ENCODE measurements at places on chromosomes 4 and X.
A peak's percentile ranks its signal among the peaks of the same experiment; 100 is the strongest.

DNA sequence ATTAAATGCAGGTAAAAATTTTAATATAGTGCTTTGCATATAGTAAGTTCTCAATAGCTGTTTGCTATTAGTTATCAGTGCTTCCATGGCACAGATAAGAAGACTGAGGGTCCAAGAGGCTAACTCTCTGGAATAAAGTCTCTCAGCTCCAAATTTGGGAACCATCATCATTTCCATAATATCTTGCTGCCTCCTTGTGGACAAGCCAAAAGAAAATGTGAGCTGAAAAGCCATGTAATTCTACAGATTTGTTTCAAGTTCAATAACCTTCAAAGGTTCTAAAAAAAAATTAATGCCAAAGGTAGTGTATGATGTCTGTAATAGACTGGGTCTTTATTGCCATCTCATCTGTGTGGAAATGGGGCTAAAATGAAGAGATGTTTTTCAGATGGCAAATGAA is 136.9 kb upstream of the VCX start:
- peak; percentile 8 for DNase-seq

- no peak for DNase-seq
Observed at GRCh38 chr4:168683595-168683994, 186.7 kb downstream of the PALLD start.

DNA sequence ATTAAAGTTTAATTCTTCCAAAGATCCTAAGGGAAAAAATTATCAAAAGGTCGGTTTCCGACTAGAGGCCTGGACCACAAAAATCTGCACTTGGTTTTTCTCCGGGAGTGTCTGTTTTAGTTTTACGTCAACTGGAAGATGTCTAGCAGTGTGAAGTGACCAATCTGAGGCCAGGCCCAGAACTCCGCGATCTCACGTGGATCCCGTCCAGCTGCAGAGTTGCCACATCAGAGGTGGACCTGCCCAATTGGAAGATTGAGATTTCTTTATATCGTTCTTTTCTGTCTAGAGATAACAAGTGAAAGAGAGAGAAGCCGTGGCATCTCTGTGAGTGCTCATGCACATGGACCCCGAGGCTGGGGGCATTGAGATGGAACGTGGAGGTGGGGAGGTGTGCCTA is 115.8 kb downstream of the AFF1 start:
- DNase-seq = no peak

DNA sequence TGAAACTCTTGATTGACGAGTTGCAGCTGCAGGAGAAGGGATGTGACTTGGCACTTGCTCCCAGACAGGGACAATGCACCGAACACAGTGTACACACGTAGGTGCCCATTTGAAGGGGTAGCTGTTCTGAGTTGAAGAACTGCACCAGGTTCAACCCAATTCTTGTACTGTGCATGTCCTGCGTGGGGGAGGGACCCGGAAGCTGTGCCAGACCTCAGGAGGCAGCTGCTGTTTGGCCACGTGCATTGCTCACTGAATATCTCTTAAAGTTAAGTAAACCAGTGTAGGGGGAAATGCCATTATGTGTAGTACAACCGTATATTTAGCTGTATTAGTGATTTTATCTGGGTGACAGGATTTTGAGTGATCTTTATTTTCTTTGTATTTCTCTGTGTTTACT is 12.0 kb upstream of the RBBP7 start:
- DNase-seq = peak; percentile 27

- peak; percentile 11 for DNase-seq
Observed at GRCh38 chr4:99504804-99505502, 5.9 kb upstream of the C4orf17 start.

DNA sequence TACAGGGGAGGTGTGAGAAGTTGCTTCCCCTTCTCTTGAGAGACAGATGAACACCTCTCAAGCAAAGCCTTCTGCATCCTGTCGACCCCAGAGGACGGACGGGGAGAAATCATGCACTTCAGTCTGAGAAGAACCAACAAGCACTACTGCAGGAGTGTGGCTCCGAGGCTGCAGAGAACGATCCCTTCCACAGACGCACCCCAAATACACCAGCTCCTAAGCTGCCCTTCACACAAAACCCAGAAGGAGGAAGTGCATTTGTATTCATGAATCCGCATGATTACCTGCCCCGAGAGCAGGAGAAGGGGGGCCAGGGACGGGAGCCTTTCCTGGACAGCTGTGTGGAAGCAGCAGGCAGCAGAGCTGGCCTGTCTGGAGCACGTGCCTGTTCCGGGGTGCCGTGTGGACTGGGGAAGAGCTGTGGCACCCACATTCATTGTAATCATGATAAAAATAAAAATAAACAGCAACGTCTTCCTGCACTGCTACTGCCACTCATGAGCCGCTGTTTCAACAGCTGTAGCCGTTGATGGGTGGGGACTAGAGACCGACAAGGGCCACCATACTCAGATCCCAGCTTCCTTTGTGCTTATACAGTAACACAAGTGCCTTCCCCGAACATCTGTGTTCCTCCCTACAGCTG is 42.9 kb downstream of the ACSL1 start:
- no peak for DNase-seq

DNA sequence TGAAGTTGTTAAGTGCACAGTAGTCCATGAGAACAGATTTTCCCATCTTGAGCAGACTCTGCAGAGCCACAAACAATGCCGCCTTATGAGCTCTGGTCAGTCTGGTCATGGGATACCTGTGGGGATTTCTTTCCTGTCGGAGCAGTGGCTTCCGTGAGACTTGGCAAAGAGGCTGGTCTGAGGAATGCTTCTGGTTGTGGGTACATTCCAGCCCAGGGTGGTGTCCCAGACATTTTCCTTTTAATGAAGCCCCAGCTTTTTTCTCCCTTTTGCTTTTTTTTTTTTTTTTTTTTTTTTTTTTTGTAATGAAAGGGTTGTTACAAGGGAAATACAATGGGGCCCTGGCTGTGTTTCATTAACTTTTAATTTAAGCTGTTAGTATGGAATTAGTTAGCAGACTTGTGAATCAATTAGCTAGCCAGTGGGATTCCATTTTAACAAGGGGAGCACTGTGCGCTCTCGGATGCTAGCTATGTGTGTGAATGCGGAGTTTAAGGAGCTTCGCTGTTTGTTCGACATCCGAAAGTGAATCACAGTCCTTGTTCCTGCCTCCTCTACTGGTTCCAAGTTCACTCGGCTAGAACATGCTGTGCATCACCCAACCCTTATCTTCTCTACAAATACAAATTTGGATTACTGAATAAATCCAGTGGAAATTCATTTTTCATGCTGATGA is 225.1 kb downstream of the CBR4 start:
- no peak for DNase-seq

- peak; percentile 46 for DNase-seq
Observed at GRCh38 chrX:46408553-46409407, 136.4 kb downstream of the ZNF674 start.

GRCh38 chrX:98203800-98204199 is 1320.1 kb downstream of the RPA4 start:
- no peak for DNase-seq

- DNase-seq = no peak
Observed at GRCh38 chr4:2451036-2451520, 17.8 kb upstream of the RNF4 start.

- no peak for DNase-seq
Observed at GRCh38 chrX:118496763-118497079, 1.1 kb downstream of the DOCK11 start.

DNA sequence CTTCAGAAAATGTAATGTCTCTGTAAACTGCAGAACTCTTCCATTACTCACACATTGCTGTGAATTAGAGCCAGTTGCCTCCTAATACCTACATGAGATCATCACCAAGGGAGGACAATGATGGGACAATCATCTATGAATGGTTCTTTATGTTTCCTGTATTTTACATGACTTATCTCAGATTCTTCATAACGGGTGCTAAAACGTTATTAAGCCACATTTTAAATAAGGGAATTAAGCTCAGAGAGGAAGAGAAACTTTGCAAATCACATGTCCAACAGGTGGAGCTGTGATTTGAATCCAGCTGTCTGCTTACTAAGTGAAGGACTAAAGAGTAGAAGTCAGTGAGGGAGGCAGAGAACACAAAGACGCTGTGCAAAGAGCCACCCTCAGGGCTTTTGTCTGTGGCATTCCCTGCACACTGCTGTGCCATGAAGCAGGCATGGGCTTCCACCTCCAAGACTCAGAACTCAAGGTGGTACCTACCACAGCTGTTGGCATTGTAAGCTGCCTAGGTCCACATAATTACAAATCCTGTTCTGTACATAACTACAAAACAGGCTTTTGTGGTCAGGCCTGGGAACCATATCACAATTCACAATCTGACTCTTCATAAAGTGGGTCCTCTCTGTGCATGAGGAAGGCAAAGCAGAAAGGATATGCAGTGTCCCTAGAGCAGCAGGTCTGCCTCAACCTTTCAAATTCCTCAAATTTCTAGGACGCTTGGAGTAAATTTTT is 12.8 kb downstream of the TBC1D9 start:
- peak; percentile 42 for DNase-seq

DNA sequence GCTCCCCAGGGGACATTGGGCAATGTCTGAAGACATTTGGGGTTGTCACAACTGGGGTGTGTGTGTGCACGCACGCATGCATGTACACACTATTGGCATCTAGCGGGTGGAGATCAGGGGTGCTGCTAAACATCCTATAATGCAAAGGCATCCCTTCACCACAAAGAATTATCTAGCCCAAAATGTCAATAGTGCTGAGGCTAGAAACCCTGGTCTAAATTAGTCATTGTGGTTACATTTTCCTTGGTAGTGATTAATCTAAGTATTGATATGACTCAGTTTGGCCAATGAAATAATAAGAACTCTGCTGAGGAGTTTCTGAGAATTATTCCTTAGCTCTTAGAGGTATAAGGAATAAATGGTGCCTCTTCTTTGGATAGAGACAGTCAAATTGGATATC is 200.2 kb downstream of the CLCN4 start:
- DNase-seq = no peak

DNA sequence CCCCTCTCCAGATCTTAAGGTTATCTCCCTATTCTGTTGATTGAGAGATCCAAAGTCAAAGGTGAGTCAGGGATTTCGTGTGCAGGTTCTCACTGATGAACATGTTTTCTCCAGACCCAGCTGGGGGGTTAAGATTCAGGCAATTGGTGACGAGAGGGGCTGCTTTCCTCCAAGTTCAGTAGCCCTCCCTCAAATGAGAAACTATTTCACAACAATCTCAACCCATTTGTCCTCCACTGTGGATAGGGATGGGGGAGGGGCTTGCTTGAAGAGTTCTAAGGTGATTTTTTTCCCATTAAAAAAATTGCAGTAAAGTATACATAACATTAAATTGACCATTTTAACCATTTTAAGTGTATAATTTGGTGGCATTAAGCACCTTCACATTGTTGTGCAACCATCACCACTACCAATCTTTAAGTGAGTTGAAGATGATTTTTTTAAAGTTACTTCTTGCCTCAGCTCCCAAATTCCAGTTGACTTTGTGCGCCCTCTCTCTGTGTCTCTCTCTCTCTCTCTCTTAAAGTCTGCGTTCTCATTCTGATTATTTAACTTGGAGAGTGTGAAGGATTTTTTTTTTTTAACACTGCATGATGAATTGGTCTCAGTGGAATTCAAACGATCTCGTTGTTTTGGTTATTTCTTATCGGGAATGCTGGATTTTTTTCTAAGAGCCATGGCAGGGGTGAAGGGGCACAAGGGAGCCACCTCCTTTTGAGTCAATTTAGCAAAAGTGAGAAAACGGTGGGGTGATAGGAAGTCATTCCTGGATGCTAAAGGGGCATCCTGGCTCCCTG is 175.9 kb downstream of the SHROOM3 start:
- DNase-seq = no peak

DNA sequence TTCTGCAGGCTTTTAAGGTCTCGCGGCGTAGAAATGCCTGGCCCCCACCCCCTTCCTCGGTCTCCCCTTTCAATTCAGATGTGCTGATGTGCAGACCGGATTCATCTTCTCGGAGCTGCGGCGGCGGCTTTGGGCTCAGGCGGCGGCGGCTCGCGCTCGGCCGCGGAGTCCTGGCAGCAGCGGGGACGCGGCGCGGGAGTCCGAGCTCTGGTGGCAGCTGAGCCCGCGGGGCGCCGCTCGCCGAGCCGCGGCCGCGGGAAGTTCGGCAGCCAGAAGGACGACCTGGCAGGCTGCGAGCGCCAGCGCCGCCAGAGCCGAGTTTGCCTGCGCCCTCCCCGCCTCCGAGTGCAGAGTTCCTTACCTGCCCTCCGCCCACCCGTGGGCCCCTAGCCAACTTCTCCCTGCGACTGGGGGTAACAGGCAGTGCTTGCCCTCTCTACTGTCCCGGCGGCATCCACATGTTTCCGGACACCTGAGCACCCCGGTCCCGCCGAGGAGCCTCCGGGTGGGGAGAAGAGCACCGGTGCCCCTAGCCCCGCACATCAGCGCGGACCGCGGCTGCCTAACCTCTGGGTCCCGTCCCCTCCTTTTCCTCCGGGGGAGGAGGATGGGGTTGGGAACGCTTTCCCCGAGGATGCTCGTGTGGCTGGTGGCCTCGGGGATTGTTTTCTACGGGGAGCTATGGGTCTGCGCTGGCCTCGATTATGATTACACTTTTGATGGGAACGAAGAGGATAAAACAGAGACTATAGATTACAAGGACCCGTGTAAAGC is 448 bp downstream of the TLL1 start:
- DNase-seq = peak; percentile 27

GRCh38 chr4:53191997-53192396 is 173.9 kb downstream of the SCFD2 start:
- DNase-seq = no peak

- DNase-seq = no peak
Observed at GRCh38 chr4:129546531-129546930, 450.6 kb downstream of the C4orf33 start.

- no peak for DNase-seq
Observed at GRCh38 chr4:89285745-89286144, 21.9 kb downstream of the GPRIN3 start.

DNA sequence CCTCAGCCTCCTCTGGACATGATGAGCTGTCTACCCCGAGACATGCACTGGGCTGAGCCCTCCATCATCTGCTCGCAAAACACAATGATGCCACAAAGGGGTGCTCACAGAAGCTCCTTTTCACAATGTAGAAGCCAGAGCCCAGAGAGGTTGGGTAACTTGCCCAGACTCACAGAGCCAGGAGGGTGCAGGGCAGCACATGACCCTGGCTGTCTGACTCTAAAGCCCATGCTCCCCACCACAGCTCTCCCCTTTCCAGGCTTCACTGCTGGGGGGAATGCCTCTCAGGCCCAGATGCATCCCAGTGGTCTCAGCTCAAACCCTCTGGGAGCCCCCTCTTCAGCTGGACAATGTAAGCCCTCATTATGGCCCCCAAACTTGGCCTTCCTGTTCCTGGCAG is 98.4 kb upstream of the AFAP1 start:
- no peak for DNase-seq

- DNase-seq = peak; percentile 11
Observed at GRCh38 chrX:23797371-23798128, 14.6 kb downstream of the SAT1 start.

- no peak for DNase-seq
Observed at GRCh38 chr4:41505161-41505661, 32.7 kb upstream of the LIMCH1 start.

- no peak for DNase-seq
Observed at GRCh38 chr4:163595580-163595979, 101.1 kb downstream of the TMA16 start.

- DNase-seq = peak; percentile 48
Observed at GRCh38 chrX:103845165-103845653, 13.2 kb upstream of the RAB9B start.
